ENCODE measurements at places on chromosomes 6 and 20.
A peak's percentile ranks its signal among the peaks of the same experiment; 100 is the strongest.

DNA sequence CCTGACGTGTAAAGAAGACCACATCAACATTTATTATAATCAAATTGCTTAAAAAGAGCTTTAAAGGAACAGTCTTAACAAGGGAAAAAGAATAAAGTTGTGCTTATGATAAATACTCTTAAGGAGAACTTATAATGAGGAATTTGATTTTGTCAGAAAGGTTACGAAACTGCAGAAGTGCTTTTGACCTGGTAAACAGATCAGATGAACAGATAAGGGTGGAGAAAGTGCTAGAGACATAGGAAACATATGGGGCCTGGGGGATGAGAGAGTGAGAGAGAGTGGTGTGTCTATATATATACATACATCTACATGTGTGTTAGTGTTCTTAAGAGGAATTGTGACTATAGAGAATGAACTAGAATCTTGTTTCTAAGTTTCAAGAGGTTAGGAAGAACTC, 186.2 kb upstream of the GJE1 start:
- DNase-seq = no peak

DNA sequence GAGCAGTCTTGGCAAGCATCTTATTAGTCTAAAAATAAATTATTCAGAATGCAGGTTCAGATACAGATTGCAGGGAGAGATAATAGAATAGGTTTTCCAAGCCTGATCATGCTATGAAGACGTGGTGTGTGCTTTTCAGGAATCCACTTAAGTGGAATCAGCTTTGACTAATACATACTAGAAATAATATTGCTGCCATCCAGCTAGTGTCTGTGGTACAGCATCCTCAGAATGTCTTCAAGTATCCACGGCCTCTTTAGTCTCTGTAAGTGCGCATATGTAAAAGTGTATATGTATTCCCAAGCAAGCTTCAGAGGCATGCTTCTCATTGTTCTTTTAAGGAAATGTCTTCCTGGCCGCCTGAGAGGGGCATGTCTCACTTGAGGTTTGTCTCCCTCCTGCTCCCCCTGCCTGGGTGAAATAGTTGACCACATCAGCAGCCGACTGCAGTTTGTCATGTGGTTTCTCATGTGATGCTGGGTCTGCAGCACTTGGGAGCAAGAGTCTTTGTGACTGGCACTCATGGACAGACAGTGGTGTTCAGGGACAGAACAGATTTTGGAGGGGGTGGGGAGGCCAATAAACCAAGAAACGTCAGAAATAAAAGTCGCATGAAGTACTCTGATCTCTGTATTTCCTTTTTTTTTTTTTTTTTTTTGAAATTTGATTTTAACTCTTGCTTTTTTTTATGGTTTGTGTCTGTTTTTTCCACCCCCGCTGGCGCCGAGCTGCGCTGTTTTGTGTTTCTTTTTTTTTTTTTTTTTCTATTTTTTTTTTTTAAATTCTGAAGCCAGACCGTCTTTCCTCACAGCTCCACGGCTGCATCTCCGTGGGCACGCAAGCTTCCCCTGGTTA, 150.8 kb downstream of the PRL start:
- DNase-seq = peak; percentile 12

DNA sequence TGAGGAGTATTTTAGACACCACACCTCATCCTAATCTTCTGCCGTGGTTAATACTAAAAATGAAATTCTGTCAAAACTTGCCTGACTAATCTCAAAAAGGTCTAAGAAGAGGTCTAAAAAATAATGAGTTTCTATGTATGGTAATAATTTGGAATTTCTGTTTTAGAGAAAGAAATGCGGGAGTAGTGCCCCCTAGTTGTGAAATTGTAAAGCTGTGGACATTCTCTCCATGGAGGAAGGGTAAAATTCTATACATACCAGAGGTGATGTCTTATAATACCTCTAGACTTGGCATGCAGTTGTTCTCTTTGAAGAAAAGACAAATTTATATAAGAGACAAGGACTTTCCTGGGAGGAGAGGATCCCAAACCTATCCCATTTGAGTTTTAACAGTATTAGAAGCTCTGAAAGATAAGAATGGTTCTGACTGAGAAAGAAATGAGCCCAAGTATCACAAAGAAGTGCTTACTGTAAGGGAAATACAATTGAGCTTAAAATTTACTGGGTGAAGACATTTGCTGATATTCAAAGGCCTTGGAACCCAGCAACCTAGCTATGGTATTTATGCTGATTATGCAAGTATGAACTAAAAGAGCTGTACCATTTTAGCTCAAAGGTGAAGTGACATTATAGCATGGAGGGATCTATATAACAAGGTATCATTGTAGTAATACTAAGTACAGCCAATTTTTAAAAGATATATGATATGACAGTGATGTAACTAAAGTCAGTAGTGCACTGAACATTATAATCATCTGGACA, 5.1 kb upstream of the EPHA7 start:
- DNase-seq = no peak

DNA sequence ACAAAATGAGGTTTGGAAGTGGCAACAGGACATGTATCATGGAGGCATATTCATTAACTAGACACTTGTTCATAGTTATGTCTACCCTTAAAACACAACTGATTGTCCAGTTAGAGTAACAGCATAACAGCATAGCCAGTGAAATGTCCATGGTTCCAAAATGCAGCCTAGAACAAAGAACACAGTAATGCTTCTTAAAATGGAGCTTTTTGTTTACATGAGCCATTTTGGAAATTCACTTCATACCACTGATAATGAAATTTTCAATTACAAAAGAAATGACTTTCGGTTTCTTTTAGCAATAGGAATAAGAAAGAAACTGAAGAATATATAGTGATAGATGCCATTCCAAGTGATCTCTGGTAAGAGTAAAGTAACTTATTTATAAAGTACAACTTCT, 111.1 kb upstream of the DST start:
- DNase-seq = no peak

DNA sequence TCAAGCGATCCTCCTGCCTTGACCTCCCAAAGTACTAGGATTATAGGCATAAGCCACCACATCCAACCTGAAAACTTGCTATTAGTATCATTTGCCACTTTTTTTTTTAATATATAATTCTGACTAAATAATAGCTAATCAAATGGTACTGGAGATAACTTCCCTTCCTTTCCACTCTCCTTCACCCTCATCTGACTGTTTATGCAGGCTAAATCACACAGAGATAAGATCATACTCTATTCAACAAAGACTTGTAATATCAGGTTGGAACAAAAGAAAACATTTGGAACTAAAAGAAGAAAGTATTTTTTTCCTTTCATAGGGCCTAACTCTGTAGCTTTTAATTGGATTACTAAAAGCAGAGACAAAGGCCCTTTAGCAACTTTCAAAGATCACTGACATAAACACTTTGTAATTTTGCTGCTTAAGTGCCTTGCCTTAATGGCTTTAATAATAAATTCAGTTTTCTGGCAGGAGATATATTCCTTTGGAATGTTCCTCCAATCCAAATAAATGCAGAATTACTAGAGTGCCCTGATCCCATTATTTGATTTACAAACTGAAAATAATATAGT, 198.7 kb upstream of the ASCC3 start:
- no peak for DNase-seq
